ENCODE measurements at places on chromosomes 7 and 10.

DNA sequence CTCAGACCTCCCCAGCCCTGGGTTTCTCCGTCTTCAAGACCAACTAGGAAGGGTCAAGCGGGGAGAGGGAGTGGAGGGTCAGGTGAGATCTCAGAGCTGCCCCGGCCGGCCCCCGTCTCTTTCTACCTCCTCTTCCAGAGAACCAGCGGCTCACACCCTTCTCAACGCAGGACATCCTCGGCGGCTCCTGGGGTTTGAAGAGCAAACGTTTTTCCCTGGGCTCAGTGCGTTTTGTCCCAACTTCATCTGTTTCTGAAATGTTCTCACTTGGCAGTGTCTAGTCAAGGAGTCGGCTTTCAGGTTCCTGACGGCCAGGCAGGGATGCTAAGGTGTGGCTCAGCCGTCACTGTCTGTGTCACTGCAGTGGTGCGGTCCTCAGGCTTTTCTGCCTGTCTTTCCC, 416.4 kb upstream of the FOXK1 start:
- no peak for DNase-seq

GRCh38 chr10:49135575-49136313, 1.9 kb upstream of the FAM170B start:
- DNase-seq = peak; percentile 74

DNA sequence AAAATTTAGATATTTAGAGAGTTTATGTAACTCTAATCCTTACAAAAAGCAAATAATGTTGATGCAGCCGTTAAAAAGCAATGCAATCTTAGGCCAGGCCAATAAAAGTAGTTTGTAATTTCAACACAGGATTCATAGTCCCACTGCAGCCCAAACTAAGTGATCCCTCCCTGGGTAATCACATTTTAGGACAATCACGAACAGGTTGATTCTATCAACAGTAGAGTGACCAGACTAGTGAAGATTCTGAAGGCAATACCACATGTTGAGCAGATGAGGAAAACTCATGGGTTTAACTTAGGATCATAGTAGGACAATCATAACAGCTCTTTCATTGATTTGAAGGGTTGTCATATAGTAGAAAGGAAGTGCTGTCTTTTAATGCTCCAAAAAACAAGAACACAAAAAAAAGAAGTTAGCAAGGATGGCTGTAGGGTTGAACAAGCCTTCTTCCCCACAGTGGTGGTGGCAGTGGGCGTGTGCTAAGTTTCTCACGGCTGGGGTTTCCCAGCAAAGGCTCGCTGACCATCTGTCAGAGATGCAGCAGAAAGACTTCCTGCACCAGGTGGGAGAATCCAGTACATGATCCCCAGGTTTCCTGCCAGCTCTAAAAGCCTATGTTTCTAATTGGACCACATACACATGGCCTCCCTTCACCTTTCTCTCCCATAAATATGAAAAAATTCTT, 212.2 kb downstream of the CHRM2 start:
- no peak for DNase-seq

- peak; percentile 13 for DNase-seq
Observed at GRCh38 chr10:127556916-127557315, 7.8 kb downstream of the NPS start.

DNA sequence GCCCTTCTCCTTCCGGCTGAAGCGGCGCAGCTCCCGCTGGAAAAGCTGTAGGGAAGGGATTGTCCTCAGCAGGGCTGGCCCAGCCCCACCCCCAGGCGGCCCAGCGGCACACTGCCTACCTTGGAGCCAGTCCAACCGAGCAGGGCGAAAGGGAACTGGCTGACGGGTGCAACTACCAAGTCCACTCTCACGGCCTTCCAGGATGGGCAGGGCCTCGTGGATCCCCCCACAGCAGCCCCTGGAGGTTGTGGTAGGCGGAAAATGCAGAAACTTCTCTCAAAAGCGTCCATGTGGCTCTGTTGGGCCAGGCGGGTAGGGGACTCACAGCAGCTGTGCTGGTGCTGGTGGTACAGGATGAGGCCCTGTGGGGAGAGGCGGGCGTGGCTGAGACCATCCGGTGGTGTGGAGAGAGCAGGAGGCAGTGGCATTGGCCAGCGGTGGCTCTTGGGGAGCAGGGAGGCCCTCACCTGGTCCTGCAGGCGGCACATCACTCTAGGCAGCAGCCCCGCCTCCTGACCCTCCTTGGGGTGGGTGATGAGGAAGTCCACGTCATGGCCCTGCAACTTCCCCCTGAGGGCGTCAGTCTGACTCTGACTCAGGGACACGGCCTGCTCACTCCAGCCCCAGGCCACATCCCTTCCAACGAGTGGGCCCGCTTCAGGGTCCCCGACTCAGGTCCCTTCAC, 8.4 kb upstream of the PGAM2 start:
- no peak for DNase-seq

GRCh38 chr10:84546609-84547008, 218.2 kb downstream of the CCSER2 start:
- DNase-seq = no peak

- no peak for DNase-seq
Observed at GRCh38 chr10:5595591-5595990, 70.8 kb downstream of the ASB13 start.

- DNase-seq = no peak
Observed at GRCh38 chr10:49667991-49668390, 11.5 kb upstream of the C10orf53 start.

DNA sequence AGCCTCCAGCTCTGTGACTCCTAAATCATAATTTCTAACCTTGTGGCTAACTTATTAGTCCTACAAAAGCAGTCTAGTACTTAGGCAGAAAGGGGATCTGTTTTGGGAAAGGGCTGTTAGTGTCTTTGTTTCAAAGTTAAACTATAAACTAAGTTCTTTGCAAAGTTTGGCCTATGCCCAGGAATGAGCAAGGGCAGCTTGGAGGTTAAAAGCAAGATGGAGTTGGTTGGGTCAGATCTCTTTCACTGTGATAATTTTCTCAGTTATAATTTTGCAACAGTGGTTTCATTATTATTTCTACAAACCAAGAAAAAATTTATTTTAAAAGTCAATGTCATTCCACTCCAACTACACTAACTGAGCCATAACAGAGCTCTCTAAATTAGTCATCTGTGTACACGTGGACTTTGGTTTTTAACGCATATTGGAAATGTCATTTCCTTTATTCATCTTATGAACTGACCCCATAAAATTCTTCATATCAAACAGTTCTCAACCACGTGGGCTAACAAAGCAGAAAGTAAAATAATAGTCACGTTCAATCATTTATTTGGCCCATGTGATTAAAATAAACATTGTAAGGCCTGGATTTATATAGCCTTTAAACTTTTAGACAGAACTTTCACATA, 143.2 kb upstream of the C7orf33 start:
- no peak for DNase-seq

GRCh38 chr7:113945018-113945938, 26.5 kb upstream of the PPP1R3A start:
- peak; percentile 3 for DNase-seq

DNA sequence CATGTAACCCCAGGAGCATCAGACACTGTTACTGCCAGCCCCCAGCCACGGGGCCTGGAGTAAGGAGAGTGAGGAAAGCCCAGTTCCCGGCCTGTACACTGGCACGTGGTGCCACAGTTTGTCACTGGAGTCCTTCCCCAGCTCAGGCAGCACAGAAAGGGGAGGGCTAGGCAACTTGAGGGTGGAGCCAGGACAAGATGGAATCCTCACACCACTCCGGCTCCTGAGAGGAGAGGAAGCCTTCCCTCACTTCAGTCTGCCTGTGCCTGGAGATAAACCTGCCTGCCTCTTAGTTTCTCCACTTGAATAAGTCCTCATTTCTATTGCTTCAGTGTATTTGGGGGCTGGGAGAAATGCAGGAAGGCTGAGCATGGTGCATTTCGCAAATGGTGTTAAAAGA, 176.0 kb downstream of the KIAA1217 start:
- peak; percentile 25 for DNase-seq

- DNase-seq = no peak
Observed at GRCh38 chr10:81662837-81663236, 212.2 kb upstream of the NRG3 start.

GRCh38 chr10:13784067-13784466, 197.3 kb downstream of the PRPF18 start:
- DNase-seq = peak; percentile 67

GRCh38 chr10:84194424-84195043, at the start of gene CDHR1:
CDHR1 (plus strand) TSS chr10:84194537; CDS start chr10:84194761, 224 bp downstream.
- DNase-seq = no peak

DNA sequence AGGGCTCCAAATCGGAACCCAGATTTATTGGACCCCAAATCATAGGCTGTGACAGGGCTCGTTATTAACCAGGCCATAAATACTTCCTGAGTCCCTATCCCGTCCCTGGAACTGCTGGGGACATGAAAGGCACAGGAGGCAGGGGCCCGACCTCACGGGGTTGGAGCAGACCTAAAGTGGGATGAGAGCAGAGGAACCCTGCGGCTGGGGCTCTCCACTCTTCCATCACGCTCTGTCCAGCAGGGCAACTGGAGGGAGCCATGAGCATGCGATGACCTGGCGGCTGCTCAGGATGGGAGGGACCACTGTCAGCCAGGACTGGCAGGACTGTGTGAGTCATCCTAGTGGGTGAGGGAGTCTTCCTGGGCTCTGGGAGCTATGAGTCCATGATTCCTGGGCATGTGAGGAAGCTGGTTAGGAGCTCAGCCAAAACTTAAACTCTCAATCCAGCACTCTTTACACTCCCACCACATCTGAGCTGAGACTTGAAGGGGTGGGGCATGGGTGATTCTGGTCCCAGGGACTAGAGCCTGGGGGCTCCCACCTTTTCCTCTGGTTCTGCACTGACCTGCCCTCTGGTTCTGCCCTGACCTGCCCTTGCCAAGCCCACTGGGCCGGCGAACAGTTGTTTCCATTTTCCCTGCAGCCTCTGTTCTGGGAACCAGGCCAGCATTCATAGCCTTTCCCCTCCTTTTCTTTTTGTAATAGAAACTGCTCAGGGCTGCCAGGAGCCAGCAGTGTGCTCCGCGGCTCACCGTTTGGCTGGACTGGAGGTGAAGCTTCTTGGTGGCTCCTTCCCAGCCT, 47.1 kb downstream of the SYPL1 start:
- peak; percentile 82 for DNase-seq

GRCh38 chr7:83872501-83872900, 223.6 kb upstream of the SEMA3E start:
- no peak for DNase-seq

DNA sequence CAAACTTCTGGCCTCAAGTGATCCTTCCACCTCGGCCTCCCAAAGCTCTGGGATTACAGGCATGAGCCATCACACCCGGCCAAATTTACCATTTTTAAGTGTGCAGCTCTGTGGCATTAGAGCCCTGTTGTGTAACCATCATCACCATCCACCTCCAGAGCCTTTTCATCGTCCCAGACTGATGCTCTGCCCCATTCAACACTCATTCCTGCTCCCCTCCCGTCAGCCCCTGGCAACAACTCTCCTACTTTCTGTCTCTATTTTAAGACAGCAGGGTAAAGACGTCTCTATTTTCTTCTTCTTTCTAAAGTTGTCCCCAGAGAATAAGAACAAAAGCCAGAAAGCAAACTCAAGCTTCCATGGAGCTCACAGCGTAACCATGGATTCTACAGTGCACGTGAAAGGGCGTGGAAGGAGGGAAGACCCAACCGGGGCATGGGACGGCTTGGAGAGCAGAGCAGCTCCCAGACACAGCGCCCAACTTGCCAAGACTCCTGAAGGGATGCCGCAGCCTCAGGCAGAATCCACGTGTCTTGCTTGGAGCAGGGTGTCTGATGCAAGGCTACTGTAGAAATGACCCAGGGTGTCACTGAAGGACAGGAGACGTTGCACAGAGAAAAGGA, 42.7 kb upstream of the PITRM1 start:
- no peak for DNase-seq

DNA sequence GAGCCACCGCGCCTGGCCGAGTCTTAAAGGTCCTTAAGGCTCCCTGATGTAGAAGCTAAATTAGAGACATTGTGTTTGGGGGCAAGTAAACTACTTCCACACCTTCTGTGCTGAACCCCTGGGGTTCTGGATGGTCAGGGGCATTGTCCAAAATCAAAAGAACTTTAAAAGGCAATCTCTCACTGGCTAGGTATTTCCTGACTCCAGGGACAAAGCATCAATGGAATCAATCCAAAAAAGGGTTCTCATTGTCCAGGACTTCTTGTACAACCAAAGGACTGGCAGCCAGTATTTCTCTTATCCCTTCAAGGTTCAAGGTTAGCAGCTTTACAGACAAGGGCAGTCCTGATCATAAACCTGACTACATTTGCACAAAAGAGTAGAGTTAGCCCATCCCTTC, 24.0 kb downstream of the SRPK2 start:
- DNase-seq = no peak

DNA sequence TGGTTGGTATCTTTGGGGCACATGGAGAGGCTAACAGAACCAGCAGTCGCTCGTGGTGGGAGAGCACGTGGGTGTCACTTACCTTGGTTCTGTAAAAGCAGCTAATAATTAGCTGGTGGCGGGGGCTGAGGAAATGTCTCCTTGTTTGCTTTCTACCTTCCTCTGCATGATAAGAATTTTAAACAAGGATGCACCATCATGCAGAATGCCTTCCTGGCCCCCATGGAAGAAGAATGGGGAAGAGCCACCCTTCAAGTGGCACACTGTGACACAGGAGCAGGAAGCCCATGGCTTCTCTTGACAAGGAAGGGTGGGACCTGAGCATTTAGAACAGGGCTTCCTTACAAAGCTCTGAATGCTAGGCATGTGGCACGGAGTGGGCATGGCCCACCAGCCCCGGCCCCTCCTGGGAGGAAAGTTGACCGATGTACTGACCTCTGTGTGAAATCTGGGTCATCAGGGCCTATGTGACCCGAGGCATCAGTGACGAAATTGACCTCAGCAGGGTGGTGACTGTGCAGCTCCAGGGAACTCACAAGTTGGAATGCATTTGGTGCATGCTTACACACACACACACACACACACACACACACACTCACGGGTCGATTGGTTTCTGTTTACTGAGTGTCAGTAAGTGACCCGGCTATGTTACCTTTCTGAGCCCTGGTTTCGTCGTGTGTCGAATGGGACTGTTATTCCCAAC, 116.9 kb upstream of the ANLN start:
- DNase-seq = peak; percentile 73

- peak; percentile 84 for DNase-seq
Observed at GRCh38 chr10:73771722-73772280, 10.0 kb upstream of the CHCHD1 start.

GRCh38 chr10:21352886-21353285, 172.6 kb downstream of the SKIDA1 start:
- DNase-seq = no peak

DNA sequence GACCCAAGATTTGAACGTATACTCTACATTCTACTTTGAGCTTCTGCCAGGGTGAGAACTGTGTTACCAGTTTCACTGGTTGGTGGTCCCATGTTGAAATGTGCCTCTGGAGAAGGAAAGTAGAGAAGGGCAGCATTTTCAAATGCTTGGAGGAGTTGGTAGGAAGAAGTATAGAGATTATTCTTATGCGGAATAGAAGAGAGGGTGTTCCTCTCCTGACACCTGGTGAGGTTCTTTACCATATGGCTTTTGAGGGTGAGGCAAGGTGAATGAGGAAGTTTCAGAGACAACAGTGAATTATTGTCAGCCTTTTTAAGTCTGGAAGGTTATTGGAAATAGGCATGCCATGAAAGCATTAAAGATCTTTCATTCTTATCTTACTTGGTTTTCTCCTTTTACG, 34.3 kb downstream of the R3HCC1L start:
- no peak for DNase-seq

GRCh38 chr7:2737771-2738540, 50.0 kb downstream of the AMZ1 start:
- DNase-seq = peak; percentile 37
